HTR-8/SVneo (cell line): ENCODE measurements at places on chromosomes 4 and X.

DNA sequence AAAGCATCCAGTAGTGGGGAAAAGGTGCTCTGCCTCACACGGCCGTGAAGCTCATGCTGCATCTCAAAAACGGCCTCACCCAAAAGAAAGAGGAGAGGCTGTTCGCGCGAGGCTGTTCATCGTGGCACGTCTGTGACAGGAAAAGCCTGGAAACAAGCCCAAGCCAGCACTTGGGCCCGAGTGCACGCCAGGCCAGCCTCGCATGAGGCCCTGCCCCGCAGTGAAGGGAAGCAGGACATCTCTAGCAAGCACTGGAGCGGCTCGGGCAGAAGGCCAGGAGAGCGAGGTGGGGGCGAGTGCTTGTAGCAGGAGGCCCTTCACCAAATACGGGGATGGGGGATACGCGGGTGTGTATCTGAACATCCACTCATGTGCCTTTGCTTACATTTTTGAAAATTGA lies 39.9 kb upstream of the MXD4 start:
- no peak for DNase-seq

DNA sequence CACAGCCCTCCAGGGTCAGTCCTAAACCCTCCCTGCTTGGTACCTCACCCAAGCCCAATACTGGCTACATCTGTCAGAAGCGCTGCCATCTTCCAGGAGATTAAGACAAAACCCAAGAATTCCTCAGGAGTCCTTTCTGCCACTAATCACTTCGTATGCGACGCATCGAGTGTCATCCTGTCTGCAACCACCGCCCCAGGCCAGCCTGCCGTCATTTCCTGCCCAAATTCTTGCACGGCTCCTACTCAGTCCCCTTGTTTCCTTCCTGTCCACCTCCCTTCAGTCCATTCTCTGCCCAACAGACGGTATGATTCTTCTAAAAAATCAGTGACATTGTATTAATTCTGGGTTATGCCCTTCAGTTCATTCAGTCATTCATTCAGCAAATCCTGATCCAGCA lies 113.6 kb downstream of the NFKB1 start:
- no peak for DNase-seq

DNA sequence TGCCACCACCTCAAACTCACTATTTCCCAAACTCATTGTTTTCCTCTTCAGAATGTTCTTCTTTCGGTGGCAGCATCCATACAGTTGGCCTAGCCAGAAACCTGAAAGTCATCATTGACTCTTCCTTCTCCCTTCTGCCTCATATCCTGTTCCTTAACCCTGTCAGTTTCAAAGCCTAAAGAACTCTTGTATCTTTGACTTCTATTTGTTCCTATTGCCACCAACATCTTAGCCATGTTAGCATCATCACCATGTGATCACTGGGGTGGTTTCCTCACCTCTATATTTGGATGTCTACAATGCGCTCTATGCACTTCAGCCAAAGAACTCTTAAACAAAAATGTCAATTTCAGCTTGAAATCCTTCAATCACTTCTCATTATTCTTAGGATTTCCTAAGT lies 29.0 kb downstream of the DDX60L start:
- no peak for DNase-seq

- DNase-seq = no peak
These were observed 24.9 kb downstream of the AR start for GRCh38 chrX:67568769-67569168.

GRCh38 chr4:3611778-3612177 lies 79.6 kb upstream of the LRPAP1 start:
- DNase-seq = no peak

GRCh38 chr4:78081541-78081940 lies 24.4 kb downstream of the FRAS1 start:
- no peak for DNase-seq

GRCh38 chrX:133857640-133858269 lies 127.6 kb downstream of the GPC3 start:
- no peak for DNase-seq

DNA sequence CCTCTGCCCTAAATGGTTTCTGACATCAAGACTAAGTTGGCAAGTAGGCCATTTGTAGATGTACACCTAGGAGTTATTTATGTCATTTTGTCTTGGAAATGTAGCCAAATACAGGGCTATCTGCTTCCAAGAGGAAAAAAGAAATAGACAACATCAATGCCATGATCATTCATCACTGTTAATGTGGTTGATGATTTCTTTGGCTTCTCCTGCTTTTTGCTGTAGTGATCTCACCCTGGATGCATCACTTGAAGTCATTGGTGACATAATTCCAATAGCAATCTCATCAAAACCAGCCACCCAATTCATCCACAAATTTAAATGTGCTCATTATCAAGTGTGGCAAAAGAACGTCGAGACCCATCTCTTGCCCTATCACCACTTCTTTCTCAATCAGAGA lies 222.6 kb upstream of the PPARGC1A start:
- DNase-seq = no peak

DNA sequence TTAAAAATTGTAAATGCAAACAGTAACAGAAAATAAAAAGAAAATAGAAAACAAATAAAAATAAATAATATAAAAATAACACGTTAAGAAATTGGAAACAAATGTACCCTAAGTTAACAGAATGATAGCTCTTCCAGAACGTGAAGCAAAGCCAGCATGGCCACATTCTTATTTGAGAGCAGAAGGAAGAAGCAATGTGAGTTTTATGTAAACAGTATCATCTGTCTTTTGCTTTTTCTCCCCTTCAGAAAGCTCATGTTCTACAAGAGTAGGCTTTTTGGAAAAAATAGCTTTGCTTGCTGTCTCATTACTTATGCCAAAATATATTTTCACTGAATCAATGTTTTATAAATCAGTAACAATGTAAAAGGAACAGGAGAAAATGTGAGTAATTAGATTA lies 18.7 kb downstream of the NPY2R start:
- no peak for DNase-seq

- no peak for DNase-seq
These were observed 174.8 kb upstream of the GLRA2 start for GRCh38 chrX:14354521-14354920.
